ENCODE measurements at places on chromosomes 12 and 14.

DNA sequence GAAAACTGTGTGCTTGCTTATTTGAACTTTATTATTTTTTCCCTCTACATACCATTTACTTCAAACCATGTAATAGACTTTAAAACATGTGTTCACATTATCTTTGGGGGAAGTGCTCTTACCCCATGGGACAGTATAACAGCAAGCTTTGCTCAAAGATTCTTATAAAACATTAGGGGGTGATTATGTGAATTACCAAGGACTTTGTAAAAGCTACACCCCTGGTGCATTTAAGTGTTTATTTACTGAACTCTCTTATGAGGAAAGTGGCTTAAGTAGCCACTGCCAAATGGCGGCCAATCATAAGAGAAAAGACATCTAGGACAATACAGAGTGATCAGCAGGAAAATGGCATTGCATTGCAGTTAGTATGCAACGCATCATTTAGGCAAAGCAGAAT lies 70.3 kb downstream of the CAPZA3 start:
- no peak for DNase-seq

- DNase-seq, result no peak
Measured at GRCh38 chr14:51328772-51329353, 88.8 kb downstream of the TMX1 start.

DNA sequence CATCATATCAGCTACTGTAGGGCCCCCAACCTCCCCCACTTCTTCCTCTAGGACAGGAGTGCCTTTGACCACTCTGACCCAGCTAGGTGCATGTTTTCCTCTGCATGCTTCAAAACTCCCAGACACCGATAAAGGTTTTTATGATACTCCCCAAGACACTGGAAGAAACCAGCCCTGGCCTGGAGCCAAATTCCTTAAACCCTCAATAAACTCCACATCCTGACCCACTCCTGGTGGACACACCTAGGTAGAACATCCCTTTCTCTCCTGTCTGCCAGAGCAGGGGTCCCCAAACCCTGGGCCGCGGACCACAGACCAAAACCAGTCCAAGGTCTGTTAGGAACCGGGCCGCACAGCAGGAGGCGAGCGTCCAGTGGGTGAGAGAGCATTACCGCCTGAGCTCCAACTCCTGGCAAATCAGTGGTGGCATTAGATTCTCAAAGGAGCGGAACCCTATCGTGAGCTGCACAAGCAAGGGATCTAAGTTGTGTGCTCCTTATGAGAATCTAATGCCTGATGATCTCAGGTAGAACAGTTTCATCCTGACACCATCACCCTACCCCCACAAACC lies 49.6 kb downstream of the NT5DC3 start:
- no peak for DNase-seq

GRCh38 chr14:21924479-21924878 lies 250.9 kb upstream of the OR4E1 start:
- no peak for DNase-seq
